ENCODE measurements at places on chromosomes 7 and 10. TPM values are rescaled to one million over a fixed set of nuclear protein-coding genes. Genes with fewer than 3 reads are reported as not detected.
A peak's percentile ranks its signal among the peaks of the same experiment; 100 is the strongest.

DNA sequence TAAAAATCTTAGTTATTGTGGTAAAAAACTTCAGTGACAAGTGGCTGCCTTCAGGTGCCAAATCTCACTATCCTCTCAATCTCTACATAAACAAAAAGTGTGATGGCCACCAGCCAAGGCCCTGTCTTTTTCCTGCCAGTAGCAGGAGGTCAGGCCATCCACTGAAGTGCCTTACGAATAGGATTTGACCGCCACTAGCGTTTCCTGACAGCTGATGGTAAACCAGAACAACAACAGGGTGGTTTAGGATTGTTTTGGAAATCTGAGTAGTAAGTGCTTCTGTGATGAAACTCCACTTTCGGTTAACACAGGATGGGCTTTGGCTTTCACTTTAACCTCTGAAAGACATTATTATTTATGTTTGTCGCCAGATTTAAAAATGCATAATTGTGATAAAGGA, 55.7 kb upstream of the OGDHL start:
- H3K4me3 ChIP-seq: no peak overlapping the region
- H3K27me3 ChIP-seq: no peaks in the 10 kb centered on the region
- H3K4me1 ChIP-seq: no peaks in the 10 kb centered on the region
- no peak for DNase-seq
- peaks cover 4% of the 10 kb centered on the region for H3K36me3 ChIP-seq

GRCh38 chr7:88191911-88192310, 27.9 kb downstream of the SRI start:
- no peak overlapping the region for H3K27ac ChIP-seq
- no peak overlapping the region for H3K4me3 ChIP-seq
- no peaks in the 10 kb centered on the region for H3K36me3 ChIP-seq

- H3K27ac ChIP-seq: 0 out of 2 replicates have a peak overlapping the region, but pooled peaks have one; percentile 26
- no peak overlapping the region for H3K4me3 ChIP-seq
- no peak for DNase-seq
- peaks cover 5% of the 10 kb centered on the region for H3K36me3 ChIP-seq
- no peaks in the 10 kb centered on the region for H3K27me3 ChIP-seq
Measured at GRCh38 chr7:5685205-5685604, 96.3 kb downstream of the RNF216 start.

DNA sequence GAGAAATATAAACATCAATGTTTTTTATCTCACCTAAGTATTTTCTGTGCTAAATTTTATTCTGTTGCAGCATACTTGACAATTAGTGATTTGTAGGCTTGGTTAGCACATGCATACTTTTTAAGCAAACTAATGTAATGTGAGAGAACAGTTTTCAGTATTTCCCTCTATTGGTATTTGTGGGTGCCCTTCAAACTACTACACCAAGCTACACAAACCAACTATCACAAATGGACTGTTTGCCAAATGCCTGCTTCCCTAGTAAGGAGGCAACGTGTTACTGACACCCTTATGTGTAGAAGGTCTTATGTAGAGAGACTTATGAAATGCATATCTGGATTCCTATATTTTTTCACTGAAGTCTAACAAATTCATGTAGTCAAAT, 98.4 kb upstream of the FZD1 start:
- H3K4me1 ChIP-seq: peaks cover 41% of the 10 kb centered on the region
- H3K27ac ChIP-seq: peak overlapping the region; percentile 91
- no peaks in the 10 kb centered on the region for H3K36me3 ChIP-seq
- DNase-seq: no peak

DNA sequence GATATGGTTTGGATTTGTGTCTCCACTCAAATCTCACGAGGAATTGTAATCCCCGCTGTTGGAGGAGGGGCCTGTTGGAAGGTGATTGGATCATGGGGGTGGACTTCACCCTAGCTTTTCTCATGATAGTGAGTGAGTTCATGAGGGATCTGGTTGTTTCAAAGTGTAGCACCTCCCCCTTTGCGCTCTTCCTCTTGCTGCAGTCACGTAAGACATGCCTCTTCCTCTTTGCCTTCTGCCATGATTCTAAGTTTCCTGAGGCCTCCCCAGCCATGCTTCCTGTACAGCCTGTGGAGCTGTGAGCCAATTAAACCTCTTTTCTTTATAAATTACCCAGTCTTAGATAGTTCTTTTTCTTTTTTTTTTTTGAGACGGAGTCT, 17.1 kb downstream of the CDNF start:
- no peaks in the 10 kb centered on the region for H3K36me3 ChIP-seq
- no peak for DNase-seq
- H3K4me1 ChIP-seq: no peaks in the 10 kb centered on the region

DNA sequence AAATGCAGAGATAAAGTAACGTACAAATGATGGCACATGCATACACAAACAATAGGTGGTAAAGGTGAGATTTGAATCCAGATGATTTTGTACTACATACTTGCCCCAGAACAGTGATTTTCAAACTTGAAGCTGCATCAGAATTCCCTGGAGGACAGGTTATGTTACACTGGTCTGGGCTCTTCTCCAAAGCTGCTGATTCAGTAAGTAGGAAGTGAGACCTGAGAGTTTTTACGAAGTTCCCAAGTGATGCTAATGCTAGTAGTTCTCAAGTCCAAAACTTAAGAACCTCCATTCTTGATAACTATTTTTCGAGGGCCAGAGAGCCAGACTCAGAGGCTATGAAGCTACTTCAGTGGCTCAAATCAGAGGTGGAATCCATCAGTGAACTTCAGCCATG, 159.0 kb upstream of the POM121L12 start:
- H3K36me3 ChIP-seq: no peaks in the 10 kb centered on the region
- H3K4me3 ChIP-seq: no peak overlapping the region
- no peaks in the 10 kb centered on the region for H3K4me1 ChIP-seq
- no peak for DNase-seq

GRCh38 chr7:91514591-91514990, 250.4 kb downstream of the FZD1 start:
- no peaks in the 10 kb centered on the region for H3K27me3 ChIP-seq
- DNase-seq: no peak

Gene SSC4D
- total RNA-seq: not detected

GRCh38 chr7:45506059-45506458, 68.1 kb upstream of the ADCY1 start:
- no peaks in the 10 kb centered on the region for H3K27me3 ChIP-seq
- no peaks in the 10 kb centered on the region for H3K4me1 ChIP-seq
- H3K4me3 ChIP-seq: no peak overlapping the region
- no peak overlapping the region for H3K27ac ChIP-seq

GRCh38 chr7:139603282-139603681, 79.8 kb downstream of the CLEC2L start:
- no peaks in the 10 kb centered on the region for H3K27me3 ChIP-seq
- H3K4me3 ChIP-seq: no peak overlapping the region
- no peak for DNase-seq
- H3K4me1 ChIP-seq: no peaks in the 10 kb centered on the region

GRCh38 chr10:30577048-30577447, 52.5 kb downstream of the LYZL2 start:
- H3K4me3 ChIP-seq: no peak overlapping the region
- no peak overlapping the region for H3K27ac ChIP-seq
- DNase-seq: no peak
- no peaks in the 10 kb centered on the region for H3K36me3 ChIP-seq

DNA sequence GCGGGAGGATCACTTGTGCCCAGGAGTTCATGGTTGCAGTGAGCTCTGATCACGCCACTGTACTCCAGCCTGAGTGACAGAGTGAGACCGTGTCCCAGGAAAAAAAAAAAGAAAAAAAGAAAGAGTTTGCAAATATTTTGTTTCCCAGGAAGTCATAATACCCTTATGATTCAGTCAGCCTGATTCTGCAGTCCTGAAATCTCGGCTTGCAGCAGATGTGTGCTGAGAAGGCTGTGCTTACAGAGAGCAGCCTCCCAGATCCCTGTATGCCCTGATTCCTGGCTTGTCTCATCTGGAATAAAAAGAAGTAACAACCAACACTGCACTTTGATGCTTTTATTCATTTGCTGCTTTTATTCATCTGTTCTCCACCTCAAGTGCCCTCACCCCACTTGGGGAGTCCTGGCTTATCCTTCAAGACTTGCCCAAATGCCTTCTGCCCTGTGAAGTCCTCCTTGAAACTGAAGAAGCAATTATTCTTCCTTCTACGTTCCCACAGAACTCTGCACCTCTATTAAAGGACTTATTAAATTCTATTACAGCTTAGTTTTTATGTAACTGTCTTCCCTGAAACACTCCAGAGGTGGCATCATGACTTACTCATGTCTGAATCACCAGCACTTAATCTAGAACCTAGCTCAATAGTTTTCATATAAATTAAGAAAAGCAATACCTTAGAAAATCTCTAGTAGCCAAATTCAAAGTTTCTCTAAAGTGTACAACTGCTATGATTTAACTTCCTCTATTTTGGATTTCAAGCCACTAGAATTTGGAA, 27.7 kb upstream of the BPGM start:
- H3K4me3 ChIP-seq: no peak overlapping the region
- no peaks in the 10 kb centered on the region for H3K27me3 ChIP-seq
- no peak overlapping the region for H3K27ac ChIP-seq
- no peaks in the 10 kb centered on the region for H3K4me1 ChIP-seq
- H3K36me3 ChIP-seq: no peaks in the 10 kb centered on the region
- no peak for DNase-seq

- H3K4me1 ChIP-seq: peaks cover 4% of the 10 kb centered on the region
- no peak overlapping the region for H3K4me3 ChIP-seq
- H3K27me3 ChIP-seq: no peaks in the 10 kb centered on the region
- H3K36me3 ChIP-seq: peaks cover 15% of the 10 kb centered on the region
Measured at GRCh38 chr10:31395695-31396094, 76.7 kb downstream of the ZEB1 start.

Gene PTN
- not detected for total RNA-seq

Gene LIPN
- total RNA-seq: not detected

DNA sequence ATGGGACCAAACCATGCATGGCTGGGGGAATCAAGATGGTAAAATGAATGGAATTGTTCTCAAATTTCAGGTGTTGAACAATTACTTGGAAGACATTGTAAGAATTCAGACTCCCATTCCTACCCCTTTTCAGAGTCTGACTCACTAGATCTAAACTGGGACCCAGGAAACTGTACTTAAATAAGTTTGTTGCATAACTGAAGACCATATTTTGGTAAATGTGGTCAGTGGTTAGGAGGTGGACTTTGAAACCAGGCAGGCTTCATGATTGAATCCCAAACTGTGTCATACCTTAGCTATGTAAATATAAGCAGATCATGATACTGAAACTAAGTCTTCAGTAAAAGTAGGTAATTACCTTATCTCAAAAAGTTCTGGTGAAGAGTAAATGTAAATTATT, 41.7 kb downstream of the ZWINT start:
- no peaks in the 10 kb centered on the region for H3K36me3 ChIP-seq
- DNase-seq: no peak
- H3K4me1 ChIP-seq: no peaks in the 10 kb centered on the region
- H3K4me3 ChIP-seq: no peak overlapping the region

- H3K4me3 ChIP-seq: no peak overlapping the region
- no peak for DNase-seq
- H3K27ac ChIP-seq: no peak overlapping the region
Measured at GRCh38 chr10:103504181-103504783, 10.8 kb downstream of the NEURL1 start.

GRCh38 chr10:98321186-98321780, 53.3 kb upstream of the LOXL4 start:
- H3K36me3 ChIP-seq: no peaks in the 10 kb centered on the region
- DNase-seq: no peak
- H3K4me1 ChIP-seq: no peaks in the 10 kb centered on the region

Gene FLNC
- not detected for total RNA-seq

Gene CLDN4
- total RNA-seq: not detected

GRCh38 chr7:5546626-5547025, 123.0 kb upstream of the TNRC18 start:
- peaks cover 6% of the 10 kb centered on the region for H3K4me1 ChIP-seq
- no peaks in the 10 kb centered on the region for H3K36me3 ChIP-seq
- no peak for DNase-seq
- H3K4me3 ChIP-seq: no peak overlapping the region
- no peak overlapping the region for H3K27ac ChIP-seq

- H3K27ac ChIP-seq: no peak overlapping the region
- no peak overlapping the region for H3K4me3 ChIP-seq
- H3K27me3 ChIP-seq: no peaks in the 10 kb centered on the region
- H3K4me1 ChIP-seq: peaks cover 5% of the 10 kb centered on the region
- no peak for DNase-seq
- H3K36me3 ChIP-seq: no peaks in the 10 kb centered on the region
Measured at GRCh38 chr10:92432596-92432995, 141.3 kb downstream of the IDE start.

Gene NRCAM
- not detected for total RNA-seq

Gene KIAA1217
- total RNA-seq: not detected

DNA sequence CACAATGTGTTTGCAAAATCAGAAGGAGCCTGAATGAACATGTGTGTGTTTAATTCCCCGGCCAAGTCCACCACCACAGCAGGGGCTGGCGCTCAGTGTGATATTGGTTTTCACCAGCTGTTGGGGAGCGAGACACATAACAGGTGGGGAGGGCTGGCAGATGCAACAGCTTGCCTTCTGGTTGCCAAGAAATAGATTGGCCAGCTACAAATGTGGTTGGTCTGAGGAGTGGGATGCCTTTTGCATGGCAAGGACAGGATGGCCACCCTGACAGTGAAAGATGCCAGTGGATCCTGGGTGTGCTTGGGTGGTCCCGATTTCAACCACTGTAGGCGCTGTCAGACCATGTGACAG, 292.5 kb upstream of the FZD8 start:
- no peak overlapping the region for H3K4me3 ChIP-seq
- no peaks in the 10 kb centered on the region for H3K36me3 ChIP-seq
- no peak overlapping the region for H3K27ac ChIP-seq
